Left kidney (tissue), 8 donors: ENCODE measurements at places on chromosomes 3 and 15. TPM values are rescaled to one million over a fixed set of nuclear protein-coding genes. Genes with fewer than 3 reads are reported as not detected.

DNA sequence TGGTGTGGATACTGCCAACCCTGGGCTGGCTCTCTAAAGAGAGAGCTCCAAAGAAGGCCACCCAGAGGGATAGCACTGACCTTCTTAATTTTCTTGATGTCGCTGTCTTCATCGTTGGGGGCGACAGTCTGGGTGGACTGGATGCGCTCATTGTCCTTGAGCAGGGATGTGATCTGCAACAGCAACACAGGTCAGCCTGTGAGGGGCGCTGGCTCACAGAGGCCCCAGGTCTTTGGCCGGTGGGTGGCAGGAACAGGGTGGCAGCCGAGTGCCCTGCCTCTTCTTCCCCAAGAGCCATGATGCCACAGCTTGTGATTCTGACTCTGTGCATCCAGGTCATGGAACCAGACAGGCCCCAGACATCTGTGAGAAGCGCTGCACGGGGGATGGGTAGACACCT, 41.2 kb downstream of the RASGRF1 start:
- DNase-seq, result no peak

DNA sequence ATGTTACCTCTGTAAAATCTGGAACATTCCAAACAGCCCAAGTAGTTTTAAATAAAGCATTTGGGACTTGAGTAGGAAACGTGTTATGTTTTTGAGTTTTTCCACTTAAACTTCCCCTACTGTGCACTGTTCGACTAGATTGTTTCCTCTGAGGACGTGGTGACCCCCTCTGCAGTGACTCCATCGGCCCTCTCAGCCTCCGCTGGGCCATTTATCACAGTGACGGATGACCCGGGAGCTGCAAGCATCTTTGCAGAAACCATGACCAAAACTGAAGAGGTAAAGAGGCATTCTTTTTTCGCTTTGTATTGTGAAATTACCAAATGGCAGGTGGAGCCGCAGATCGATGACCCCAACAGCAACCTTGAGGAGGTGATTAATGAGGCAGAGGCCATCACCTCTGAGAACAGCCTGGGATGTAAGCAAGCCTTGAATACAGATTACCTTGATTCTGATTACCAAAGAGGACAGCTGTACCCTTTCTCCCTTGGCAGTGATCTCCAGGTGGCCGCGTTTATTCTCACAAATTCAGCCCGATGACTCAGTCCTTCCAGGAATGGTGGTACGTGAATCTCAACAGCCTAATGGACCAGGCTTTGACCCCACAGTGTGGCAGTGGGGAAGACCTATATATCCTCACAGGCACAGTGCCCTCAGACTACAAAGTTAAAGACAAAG, 79.1 kb upstream of the FAN1 start:
- no peak for DNase-seq

- DNase-seq, result no peak
These were observed 982.3 kb downstream of the DIPK2A start for GRCh38 chr3:144953959-144954358.

- DNase-seq, result no peak
These were observed 84.1 kb downstream of the TBC1D2B start for GRCh38 chr15:77993374-77993911.

GRCh38 chr15:88394553-88395145, 72.5 kb downstream of the MRPL46 start:
- DNase-seq, result peak; percentile 31

The RPS17 gene
- 1,751 TPM for polyA plus RNA-seq

DNA sequence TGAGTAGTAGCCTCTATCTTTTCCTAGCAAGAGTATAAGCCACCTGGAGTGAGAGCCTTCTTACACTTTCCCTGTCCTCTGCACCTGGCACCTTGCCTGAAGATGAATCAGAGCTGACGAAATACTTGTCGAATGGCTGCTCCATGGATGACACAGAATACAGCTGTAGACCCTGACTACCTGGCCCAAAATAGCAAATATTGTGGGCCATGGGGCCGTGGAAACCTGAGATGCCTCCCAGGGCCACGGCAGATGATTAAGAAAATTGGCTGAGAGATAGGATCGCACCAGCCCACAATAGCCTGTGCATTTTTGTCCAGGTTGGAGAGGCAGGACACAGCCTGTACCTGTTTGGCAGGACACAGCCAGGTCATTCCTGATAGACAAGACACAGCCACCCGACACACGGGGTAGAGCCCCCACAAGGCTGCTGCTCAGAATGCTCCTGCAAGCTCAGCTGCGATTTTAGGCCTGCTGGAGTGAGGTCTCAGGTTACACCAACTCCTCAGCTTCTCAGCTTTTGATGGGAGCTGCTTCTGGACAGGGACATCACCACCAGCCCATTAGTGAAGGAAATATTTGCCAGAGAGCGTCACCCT, 22.9 kb upstream of the TPM1 start:
- no peak for DNase-seq

- no peak for DNase-seq
These were observed 252.7 kb downstream of the TJP1 start for GRCh38 chr15:29569533-29570092.

GRCh38 chr3:159941038-159942000, 47.3 kb upstream of the IL12A start:
- no peak for DNase-seq

- no peak for DNase-seq
These were observed 498 bp downstream of the ZNF280D start for GRCh38 chr15:56732886-56733135.

DNA sequence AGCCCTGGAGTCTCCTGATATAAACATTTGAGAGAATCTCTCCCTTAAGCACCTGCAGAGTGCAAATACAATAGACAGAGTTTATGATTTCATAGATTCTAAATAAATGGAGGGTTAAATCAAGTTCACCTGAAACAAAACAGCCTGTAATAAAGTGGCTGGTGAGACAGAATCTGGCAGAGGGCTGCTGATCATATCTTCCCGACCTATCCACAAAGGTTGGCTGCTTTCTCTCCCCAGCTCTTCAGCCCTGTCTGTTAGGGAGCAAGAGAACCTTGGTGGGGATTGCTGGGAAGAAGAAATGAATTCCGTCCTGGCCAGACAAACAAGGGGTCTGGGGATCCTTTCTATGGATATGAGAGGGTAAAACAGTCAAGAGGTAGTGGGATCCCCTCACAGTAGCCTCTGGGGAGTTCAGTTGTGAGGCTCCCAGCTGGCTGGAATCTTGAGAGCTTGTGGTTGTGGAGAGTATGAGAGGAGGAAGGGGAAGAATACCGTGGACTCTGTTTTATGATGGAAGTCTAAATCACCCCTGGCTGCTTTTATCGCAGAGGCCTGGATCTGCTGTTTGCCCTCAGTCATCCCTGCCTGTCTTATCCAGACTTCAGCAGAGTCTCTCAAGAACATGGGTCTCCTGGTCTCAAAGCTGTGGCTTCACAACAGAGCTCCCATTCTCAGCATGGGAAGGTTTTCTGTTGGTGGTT, 451.3 kb downstream of the NTRK3 start:
- DNase-seq, result no peak

The PROK2 gene
- polyA plus RNA-seq, result 0.08 TPM

- no peak for DNase-seq
These were observed 24.1 kb downstream of the ICE2 start for GRCh38 chr15:60454824-60455223.

DNA sequence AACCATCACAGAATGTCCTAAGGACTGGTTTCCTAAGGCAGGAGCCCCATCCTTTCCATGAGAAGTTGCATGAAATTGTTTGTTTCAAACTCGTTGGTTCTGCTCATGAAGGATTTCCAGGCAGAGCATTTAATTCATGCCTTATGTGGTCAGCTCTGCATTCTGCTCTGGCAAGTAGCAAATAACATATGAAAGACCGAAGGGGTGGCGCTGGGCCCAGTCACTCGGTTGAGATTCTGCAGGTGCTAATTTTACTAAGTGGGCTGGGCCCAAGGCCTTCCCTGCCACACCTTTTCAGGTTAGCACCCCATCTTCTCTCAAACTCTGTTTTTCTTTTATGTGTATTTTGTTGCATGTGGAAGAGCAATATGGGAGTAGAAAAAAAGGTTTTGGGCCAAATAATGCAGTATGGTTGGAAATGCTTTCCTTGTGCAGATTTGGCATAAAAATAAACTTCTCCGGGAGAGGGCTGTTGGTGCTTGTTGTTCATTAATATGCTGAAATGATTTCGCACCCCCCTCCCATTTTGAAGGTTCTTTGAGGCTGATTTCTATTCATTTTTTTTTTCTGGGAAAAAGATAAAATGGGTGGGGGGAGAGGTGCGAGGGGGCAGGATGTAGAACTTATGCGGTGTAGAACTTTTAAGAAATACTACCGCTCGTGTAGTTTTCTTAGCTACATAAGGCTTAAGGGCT, 182.9 kb upstream of the FEZF2 start:
- DNase-seq, result no peak

The BOC gene
- polyA plus RNA-seq, result 26.6 TPM

GRCh38 chr3:177673112-177673914, 476.0 kb upstream of the TBL1XR1 start:
- no peak for DNase-seq

DNA sequence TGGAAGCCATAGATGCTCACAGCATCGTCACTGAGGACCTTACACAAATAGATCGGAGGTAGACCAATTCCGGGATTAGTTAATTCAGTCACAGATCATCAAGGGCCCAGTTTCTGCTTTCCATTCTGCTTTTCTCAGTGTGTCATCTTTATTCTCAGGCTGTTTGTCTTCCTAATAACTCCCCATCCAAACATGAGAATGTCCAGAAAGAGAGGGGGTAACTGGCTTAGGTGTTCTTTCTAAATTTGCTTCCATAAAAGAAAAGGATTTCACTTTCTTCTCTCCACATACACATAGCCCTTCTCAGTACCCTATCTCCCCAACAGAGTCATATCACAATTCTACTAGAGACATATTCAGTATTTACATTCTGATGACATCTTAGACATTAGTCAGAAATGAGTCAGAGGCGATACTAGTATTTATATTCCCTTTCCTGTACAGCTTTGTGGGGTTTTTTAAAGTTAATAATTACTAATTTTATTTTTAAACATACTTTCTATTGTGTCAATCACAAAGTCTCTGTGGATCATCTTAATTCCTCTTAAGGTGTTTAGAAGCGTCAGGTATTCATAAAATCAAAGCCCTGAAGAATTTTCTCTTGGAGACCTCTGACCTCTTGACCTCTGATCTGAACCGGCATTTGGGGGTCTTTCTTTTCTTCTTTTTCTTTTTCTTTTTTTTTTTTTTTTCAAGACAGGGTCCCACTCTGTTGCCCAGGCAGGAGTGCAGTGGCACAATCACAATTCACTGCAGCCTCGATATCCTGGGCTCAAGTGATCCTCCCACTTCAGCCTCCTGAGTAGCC, 24.3 kb upstream of the IL12A start:
- no peak for DNase-seq

DNA sequence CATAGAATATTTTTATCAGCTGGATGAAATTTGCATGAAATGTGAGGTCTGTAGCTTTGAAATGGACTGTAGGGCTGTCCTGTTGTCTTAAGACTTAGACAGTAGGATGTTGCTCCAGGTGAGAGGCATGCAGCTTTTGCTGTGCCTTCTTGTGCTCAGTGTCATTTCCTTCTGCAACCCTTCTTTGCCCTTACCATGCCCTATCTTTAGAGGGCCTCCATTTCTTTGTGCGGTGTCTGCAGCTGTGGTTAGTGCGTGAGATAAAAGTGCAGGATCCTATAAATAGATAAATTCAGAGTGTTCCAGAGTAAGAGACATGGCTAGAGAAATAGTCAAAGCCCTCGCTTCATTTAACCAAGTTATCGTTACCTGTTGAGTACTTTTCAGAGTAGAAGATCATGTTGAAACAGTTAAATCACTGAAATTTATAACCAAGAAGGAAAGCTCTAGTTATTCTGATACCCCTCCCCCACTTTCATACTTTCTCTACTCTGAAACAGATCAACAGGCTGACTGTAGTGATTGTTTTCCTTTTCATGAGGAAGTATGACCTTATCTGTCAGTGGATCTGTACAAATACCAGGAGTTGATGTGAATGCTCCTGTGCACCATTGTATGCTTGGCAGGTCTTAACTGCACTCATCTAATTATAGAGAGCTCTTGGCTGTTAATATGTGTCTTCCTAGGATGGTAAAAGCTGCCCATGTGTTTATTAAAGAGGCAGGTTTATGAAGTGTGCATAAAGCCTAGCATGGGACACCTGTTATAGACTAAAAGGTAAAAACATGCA, 18.2 kb downstream of the EIF3J start:
- no peak for DNase-seq

The DUOX1 gene
- 7.8 TPM for polyA plus RNA-seq

The RAD51 gene
- polyA plus RNA-seq, result 16.9 TPM

DNA sequence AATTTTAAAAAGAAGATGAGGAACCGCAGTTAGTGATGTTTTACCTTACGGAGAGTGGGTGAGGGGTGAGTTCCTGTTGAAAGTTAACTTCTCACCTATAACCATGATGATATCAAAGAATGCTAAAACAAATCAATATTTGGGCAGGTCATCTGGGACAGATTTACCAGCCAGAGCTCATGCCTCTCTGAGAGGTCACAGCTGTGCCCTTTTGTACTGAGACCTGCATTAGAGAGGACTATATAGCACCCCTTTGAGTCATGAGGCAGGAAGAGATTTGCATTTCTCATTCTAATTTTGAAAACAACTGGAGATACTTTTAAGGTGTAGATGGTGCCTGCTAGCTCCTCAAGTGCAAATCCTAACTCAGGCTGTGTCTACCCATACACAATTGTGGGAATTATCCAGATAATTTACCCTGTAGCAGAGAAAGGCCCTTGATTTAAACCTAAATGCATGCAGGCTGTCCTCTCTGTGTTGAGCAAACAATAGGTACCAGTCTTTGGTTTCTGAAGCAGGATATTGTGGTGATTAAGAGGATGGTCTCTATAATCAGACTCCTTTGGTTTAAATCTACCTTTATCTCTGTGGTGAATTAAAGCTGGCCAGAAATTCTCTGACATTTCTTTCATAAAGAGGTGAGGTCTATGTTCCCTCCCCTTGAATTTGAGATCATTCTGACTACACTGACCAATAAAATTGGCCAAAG, 5.8 kb upstream of the TM4SF4 start:
- no peak for DNase-seq

DNA sequence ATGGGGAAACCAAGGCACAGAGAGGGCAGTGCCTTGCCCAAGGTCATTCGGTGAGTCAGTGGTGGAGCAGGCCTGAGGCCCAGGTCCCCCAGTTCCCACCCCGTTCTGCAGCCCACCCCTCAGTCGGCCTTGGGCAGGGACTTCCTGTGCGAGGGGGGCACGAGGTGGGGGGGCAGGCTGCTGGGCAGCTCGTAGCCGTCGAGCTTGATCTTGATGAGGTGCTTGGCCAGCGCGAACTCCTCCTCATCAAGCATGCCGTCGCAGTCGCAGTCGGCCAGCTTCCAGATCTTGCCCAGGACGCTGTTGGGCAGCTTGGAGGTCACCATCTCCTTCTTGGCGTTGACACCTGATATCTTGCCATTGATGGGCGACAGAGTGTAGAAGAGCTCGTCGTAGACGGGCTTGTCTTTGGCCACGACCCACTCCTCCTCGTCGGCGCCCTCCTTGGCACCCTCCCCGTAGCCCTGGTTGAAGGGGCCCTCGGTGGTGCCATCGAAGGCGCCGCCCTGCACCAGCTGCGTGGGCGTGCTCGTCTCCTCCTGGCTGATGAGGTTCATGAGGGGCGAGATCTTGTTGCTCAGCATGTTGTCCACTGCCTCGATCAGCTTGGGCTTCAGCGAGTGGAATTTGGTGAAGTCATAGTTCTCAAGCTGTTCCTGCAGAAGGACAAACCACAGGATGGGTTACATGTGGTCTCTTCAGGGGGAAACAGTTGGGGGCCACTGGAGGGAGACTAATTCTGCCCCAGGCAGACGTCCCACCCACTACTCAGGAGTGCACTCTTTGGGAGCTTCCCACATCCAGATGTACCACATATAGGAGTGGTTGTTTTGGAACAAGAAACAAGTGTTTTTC, 6.9 kb upstream of the SPTBN5 start:
- DNase-seq, result no peak
